NCI-H1694 (cell line): ENCODE measurements at places on chromosomes 2 and 18.
A peak's percentile ranks its signal among the peaks of the same experiment; 100 is the strongest.

DNA sequence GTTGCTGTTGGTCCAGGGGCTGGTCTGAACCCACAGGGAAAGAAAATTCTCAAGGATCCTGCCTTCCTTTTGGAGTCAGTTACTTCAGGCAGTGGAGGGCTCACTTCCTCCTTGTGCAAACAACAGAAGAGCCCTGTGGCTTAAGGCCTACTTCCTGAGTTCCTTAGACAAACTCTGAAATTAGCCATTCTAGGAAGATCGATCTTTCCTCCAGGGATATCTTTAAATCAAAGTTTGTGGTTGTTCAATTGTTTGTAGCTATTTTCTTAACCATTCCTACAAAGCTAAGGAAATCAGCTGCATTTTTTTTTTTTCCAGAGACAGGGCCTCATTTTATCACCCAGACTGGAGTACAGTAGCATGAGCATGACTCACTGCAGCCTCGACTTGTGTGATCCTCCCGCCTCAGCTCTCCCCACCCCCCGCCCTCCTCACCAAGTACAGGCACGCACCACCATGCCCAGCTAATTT lies 156.0 kb downstream of the TANC1 start:
- no peak for DNase-seq

- peak; percentile 81 for DNase-seq
These were observed 80.0 kb downstream of the EXOC6B start for GRCh38 chr2:72745679-72746368.

- DNase-seq = no peak
These were observed 117.7 kb upstream of the IL1R2 start for GRCh38 chr2:101874069-101874468.

GRCh38 chr2:196949116-196949515 lies 22.6 kb upstream of the PGAP1 start:
- DNase-seq = no peak

GRCh38 chr2:2875831-2876230 lies 501.8 kb downstream of the EIPR1 start:
- no peak for DNase-seq

DNA sequence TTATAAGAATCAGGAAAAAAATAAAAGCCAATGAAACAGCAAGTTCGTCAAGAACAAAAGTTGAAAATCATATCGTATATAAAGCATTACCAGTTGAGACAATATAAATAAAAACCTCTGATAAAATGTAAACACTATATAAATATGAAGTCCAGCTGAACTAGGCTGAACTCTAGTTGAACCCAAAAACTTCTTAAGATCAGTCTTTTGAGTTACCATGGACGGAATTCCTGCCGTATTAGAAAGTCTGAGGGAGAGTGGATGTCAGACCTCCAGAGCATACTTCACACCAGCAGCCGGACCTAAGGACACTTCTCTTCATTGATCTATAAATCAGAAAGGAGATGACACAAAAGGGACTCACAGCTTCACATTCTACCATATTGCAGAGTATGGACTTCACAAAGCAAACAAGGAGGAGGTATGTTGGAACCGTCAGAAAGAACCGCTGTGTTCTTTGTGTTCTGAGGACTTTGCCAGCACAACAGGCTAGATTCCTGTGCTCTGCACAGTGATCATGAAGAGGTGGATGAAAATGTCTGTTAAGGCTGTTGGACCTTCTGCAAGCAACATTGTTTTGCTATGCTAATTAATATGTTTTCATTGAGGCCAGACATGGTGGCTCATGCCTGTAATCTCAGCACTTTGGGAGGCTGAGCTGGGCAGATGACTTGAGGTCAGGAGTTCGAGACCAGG lies 67.2 kb upstream of the SP5 start:
- DNase-seq = no peak

- DNase-seq = no peak
These were observed 84.2 kb upstream of the GPC1 start for GRCh38 chr2:240351088-240351741.

DNA sequence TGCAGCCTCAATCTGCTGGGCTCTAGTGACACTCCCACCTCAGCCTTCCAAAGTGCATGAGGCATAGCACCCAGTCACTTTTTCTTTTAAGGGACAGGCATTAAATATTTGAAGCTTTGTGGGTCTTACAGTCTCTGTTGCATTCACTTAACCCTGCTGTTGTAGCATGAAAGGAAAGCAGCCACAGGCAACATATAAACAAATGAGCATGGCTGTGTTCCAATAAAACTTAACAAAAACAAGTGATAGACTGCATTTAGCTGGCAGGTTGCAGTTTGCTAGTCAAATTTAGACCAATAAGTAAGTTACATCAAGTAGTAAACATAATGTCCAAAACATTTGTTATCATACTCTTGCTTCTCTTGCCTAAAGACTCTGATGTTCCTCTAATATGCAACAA lies 297.3 kb upstream of the MMADHC start:
- DNase-seq = no peak

DNA sequence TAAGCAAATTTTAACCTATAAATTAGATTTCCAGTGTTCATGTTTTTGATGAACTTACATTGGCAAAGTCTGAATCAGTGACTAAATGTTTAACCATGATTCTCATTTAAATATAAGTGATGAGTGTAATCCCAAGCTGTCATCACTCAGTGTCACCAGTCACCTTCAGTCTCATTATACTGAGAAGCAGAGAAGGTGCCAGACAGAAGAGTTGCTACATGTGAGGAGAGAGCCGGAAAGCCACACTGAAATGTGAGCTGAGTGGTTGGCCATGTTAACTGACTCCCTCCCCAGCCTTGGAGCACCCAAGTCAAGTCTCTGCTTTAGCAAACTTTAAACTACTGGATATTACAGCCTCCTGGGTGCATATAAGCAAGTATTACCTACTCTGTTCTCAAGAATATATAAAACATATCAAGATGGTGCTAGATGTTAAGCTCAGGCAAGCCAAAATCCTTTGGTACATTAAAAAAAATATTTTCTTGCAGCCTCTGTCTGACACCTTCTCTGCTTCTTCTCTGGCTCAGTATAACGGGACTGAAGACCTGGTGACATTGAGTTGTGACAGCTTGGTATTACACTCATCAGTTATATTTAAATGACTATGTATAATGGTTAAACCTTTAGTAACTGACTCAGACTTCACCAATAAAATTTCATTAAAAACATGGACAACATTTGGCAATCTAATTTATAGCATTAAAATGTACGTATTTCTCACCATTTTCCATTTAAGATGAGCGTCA lies 75.8 kb upstream of the MAP3K20 start:
- no peak for DNase-seq

DNA sequence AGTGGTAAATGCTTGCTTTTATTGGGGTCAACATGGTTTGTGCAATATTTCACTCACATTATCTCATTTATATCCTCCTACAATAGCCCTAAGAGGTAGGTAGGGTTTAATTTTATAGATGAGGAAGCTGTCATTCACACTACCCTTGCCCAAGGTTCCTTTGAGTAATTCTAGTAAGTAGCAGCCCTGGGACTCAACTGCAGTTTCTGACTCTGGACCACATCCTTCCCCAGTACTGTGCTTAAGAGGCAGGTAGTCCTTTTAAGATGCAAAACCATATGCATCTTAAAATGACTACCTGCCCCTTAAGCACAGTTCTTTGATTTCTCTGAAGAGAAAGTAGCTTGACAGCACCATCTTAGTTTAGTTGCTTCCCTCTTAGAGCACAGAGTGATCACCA lies 15.7 kb upstream of the NT5C1B start:
- DNase-seq = no peak

GRCh38 chr2:59008950-59009349 lies 767.8 kb upstream of the FANCL start:
- no peak for DNase-seq
